Transverse colon (tissue), 4 donors: ENCODE measurements at places on chromosomes 16 and 17.

DNA sequence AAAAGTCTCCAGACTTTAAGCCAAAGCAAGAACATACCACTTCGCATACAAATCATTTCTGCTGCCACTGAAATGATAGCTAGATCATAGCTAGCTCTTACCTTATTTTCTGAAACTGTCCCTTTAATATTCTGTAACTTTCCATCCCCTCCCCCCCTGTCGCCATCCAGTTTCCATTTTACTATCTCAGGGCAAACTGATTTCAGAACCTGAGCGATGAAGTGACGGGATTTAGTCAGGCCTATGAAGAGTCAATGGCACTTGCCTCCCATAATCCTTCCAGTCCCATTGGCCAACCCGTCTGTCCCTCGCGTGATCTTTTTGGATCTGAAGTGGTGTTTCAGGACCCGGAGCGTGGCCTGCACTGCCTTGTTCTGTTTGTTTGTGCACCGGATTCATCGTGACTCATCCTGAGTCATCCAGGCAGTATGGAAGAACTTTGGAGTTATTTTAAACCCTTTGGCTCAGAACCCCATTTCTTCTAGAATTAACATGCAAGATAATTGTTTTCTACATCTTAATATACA lies 199.8 kb upstream of the CHMP6 start:
- H3K4me1 ChIP-seq, result peaks cover 31% of the 10 kb centered on the region
- DNase-seq, result peak; percentile 55
- no peak overlapping the region for H3K4me3 ChIP-seq

GRCh38 chr17:76404976-76405563 lies 20.7 kb downstream of the SPHK1 start:
- H3K4me1 ChIP-seq, result no peaks in the 10 kb centered on the region
- no peak overlapping the region for H3K4me3 ChIP-seq
- H3K36me3 ChIP-seq, result peaks cover 6% of the 10 kb centered on the region
- no peak for DNase-seq
- no peak overlapping the region for H3K27ac ChIP-seq
- H3K27me3 ChIP-seq, result no peaks in the 10 kb centered on the region

DNA sequence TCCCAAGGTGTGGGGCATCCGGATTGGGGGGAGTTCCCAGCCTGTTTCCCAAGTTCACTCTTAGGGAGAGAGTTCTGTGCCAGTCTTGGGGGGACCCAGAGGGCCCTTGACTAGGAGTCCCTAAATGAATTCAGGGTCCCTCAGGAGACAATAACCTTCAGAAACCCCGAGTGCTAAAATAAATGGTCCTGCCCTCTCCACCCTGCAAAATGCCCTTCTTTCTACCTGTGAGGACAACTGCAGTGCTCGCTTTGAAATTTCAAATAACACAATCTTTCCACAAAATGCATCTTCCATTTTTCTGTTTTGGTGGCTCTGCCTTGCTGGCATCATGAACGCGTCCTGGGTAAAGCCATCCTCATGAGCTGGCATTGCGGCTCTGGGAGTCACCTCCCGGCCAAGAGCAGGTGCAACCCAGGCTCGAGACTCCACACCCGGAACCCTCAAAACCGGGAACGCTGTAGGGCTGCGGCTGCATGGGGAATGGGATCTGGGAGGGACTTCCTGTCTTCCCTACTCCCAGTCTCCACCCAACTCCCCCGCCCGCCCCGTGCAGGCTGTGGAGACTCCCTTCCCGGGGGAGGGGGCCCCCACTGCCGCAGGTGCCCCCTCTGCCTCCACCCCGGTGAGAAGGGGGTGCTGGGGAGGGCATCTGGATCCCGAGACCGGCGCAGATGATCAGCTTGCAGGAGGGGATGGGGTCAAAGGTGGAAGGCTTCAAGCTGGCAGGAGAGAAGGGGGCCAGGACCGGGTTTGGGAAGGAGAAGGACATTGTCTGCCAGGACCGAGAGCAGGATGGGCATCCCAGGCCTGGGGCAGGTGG lies at the start of gene ZNF205:
Gene ZNF205 (plus strand): TSS at position 529 of the 823 bp plus-strand sequence. CDS start 845 bp downstream, outside the sequence.
- peak within 1 kb of the TSS; percentile 68 for H3K4me3 ChIP-seq
- H3K27ac ChIP-seq, result peak within 1 kb of the TSS; percentile 79
- H3K27me3 ChIP-seq, result no peaks in the 10 kb centered on the region

DNA sequence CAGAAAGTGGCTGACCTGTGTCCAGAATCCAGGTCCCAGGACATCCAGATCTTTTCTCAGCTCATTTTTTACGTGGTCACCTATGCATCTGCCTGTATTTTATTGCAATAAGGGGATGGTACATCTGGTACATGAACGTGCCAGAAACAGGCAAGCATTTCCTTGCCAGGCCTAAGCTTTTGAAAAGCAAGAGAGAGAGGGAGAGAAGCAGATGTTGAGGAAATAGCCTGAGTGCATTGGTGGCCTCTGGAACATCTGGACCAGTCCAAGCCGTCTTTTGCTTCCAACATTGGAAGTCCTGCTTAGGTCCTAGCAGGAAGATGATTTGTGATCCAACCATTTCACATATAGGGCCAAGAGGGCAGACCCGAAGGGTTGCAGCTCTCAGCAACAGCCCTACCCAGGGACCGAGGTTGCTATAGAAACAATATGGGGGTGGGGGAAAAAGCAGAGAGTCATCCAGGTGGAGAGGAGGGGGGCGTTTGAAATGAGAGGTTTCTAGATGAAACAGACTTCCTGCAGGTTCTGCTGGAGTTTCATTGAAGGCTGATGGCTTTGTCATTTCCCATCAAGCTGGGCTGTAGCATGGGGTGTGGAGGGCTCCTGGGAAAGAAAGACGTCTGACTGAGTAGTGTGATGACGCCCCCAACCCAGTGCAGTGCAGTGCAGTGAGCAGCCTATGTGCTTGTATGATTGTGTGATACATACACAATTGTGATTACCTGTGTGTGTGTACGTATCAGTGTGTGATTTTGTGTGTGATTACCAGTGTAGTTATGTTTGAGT lies 61.6 kb downstream of the SHISA6 start:
- no peak overlapping the region for H3K27ac ChIP-seq
- DNase-seq, result no peak
- H3K27me3 ChIP-seq, result no peaks in the 10 kb centered on the region
- H3K4me3 ChIP-seq, result no peak overlapping the region
- no peaks in the 10 kb centered on the region for H3K4me1 ChIP-seq

DNA sequence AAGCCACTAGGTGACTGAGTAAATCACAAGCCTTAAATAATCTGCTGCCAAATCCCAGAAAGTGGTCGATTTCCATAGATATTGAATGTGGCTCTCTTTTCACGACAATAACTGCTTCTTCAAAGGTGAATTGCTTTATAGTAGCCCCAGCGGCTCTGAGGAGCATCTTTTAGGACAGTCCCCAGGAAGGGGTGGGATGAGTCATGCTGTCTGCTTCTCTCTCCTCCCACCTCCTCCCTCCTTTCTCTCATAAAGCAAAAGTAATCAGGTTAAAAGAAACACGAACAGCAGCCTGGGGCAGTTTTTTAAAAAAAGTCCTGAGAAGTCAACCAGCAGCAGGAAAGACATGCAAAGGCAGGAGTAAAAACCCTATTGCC lies 1.8 kb downstream of the KIAA0513 start:
- peaks cover 40% of the 10 kb centered on the region for H3K4me1 ChIP-seq
- DNase-seq, result peak; percentile 46
- H3K27ac ChIP-seq, result peak overlapping the region; percentile 92
- peak overlapping the region; percentile 94 for H3K4me3 ChIP-seq
- H3K36me3 ChIP-seq, result no peaks in the 10 kb centered on the region

DNA sequence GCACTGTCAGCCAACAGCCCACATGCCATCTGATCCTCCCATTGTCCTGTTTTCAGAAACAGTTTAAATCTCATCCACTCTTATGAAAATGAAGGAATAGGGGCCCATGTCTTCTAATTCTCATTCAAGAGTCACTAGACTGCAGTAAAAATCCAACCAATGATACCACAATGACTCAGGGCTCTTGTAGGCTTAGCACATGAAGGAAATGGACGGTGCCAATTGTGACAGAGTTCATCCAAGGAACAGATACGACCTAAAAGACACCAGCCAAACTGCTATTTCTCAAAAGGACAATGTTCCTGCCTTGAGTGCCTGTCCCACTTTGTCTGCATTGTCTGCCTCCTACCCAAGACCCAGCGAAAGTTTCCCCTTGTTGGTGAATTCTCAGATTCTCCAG lies 204.8 kb upstream of the COX10 start:
- H3K36me3 ChIP-seq, result no peaks in the 10 kb centered on the region
- no peaks in the 10 kb centered on the region for H3K4me1 ChIP-seq
- no peak for DNase-seq
- H3K4me3 ChIP-seq, result no peak overlapping the region
- no peak overlapping the region for H3K27ac ChIP-seq

GRCh38 chr17:81180836-81181810 lies 15.1 kb upstream of the AATK start:
- H3K4me1 ChIP-seq, result no peaks in the 10 kb centered on the region
- H3K27ac ChIP-seq, result no peak overlapping the region
- peaks cover 33% of the 10 kb centered on the region for H3K27me3 ChIP-seq
- no peaks in the 10 kb centered on the region for H3K36me3 ChIP-seq
- no peak for DNase-seq

DNA sequence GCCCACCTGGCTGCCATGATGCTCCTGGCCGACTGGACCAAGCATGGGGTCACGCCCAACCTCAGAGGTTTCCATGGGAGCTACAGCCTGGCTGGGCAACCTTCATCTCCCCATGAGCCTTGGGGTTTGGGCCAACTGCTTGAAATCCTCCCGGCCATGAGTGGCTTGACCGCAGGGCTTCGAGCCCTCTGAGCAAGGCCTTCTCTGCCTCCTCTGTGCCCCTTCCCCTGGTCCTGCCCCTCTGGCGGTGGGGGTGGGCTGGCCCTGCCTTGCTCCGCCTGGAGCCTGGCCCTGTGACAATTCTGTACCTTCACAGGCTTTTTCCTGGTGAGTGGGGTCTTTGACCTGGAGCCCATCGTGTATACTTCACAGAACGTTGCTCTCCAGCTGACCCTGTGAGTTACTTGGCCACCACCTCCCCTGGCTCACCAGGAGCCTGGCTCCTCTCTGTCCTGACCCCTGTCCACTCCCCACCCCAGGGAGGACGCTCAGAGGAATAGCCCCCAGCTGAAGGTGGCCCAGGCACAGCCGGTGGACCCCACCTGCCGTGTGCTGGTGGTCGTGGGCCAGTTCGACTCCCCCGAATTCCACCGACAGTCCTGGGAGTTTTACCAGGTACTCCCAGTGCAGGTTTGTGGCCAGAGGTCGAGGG lies 8.8 kb upstream of the BIRC5 start:
- no peak overlapping the region for H3K27ac ChIP-seq
- no peak for DNase-seq
- H3K36me3 ChIP-seq, result no peaks in the 10 kb centered on the region
- H3K27me3 ChIP-seq, result no peaks in the 10 kb centered on the region
- no peaks in the 10 kb centered on the region for H3K4me1 ChIP-seq

DNA sequence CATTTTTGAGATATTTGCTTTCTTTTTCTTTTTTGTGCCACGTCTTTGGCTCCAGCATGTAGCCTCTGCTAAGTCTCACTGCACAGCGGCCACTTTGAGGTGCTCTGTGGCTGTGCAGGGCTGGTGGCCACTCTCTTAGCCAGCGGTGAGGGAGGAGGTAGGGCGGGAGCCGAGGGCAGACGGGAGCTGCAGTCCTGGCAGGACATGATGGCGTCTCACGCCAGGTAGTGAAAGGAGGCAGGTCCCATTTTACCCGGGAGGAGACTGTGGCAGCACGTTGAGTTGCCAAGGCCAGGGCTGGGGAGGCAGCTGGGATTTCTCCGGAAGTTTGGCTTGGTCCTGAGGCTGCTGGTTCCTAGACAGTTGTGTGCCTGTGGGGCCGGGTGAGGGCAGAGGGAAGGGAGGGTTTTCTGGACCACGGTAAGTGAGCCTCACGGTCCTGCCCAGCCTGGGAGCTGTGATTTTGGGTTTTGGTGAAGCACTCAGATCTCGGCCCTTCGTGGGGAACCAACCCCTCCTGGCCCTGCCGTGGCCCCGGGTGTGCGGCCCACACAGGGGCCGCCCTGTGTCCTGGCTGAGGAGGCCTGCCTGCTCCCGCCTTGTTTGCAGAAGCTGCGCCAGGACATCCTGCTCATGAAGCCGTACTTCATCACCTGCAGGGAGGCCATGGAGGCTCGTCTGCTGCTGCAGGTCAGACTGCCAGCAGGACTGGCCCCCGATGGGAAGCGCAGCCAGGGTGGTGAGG lies 14.4 kb downstream of the DEF8 start:
- no peaks in the 10 kb centered on the region for H3K27me3 ChIP-seq
- H3K36me3 ChIP-seq, result no peaks in the 10 kb centered on the region
- H3K27ac ChIP-seq, result no peak overlapping the region
- no peaks in the 10 kb centered on the region for H3K4me1 ChIP-seq
- no peak for DNase-seq

- no peaks in the 10 kb centered on the region for H3K36me3 ChIP-seq
- H3K4me3 ChIP-seq, result peak within 1 kb of the TSS; percentile 94
- H3K4me1 ChIP-seq, result peaks cover 68% of the 10 kb centered on the region
These were observed at the start of gene YPEL2 for GRCh38 chr17:59331129-59331928. TSS of gene YPEL2 (plus strand) at chr17:59331655. CDS start at chr17:59353410, 21,755 bp downstream.

GRCh38 chr17:56351675-56352074 lies 198.4 kb downstream of the ANKFN1 start:
- H3K4me3 ChIP-seq, result no peak overlapping the region
- no peak overlapping the region for H3K27ac ChIP-seq
- no peaks in the 10 kb centered on the region for H3K4me1 ChIP-seq

GRCh38 chr16:67101311-67102082 lies 8.2 kb upstream of the PHAF1 start:
- no peaks in the 10 kb centered on the region for H3K36me3 ChIP-seq
- H3K4me1 ChIP-seq, result no peaks in the 10 kb centered on the region
- no peak overlapping the region for H3K27ac ChIP-seq
- H3K27me3 ChIP-seq, result no peaks in the 10 kb centered on the region

GRCh38 chr17:37541880-37542660 lies 52.4 kb downstream of the DUSP14 start:
- no peak overlapping the region for H3K27ac ChIP-seq
- H3K36me3 ChIP-seq, result peaks cover 54% of the 10 kb centered on the region
- DNase-seq, result no peak
- H3K4me1 ChIP-seq, result peaks cover 21% of the 10 kb centered on the region

- no peak overlapping the region for H3K27ac ChIP-seq
- H3K4me1 ChIP-seq, result no peaks in the 10 kb centered on the region
- H3K36me3 ChIP-seq, result no peaks in the 10 kb centered on the region
- no peaks in the 10 kb centered on the region for H3K27me3 ChIP-seq
- DNase-seq, result no peak
These were observed 22.5 kb downstream of the SLC6A2 start for GRCh38 chr16:55678161-55678821.
